ENCODE measurements at places on chromosomes 1 and 21.

DNA sequence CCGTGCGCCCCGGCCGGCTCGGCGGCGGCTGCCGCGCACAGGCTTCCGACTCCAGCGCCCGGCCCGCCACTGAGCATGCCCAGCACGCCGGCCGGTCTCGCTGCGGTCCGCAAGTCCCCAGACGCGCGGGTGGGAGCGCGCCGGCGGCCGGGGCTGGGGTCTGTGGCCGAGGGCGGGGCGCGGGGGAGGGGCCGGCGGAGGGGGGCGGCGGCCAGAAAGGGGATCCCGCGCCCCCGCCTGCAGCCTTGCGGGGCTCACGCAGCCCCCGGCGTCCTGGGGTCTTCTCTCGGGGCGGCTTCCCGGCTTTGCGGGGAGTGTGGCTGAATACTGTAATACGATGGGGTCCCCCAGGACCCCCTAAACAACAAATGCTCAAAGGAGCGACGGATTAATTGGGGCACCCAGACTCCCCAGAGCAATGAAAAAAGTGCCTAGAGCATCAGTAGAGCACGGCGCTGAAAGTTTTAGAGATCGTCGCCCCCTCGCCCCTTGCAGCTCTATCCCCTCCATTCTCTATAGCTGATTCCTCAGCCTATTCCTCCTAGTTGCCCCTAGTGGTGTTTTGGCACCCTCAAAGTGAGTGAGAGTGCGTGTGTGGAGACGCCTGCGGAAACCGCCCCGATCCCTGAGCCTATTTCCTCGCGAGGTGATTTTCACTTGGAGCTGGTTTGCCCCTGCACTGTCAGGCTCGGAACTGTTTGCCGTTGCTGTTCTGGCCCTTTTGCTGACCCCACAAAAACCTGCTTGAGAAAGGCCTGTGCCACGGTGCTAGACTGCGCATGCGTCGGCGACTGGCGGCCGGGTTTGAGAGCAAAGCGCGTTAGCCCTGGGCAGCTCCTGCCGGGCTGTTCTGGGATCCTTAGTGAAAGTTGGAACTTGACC lies at the start of gene VAV3:
TSS of gene VAV3 (minus strand) at position 71 of the 882 bp plus-strand sequence. CDS start 311 bp downstream, outside the sequence.
- peak; percentile 64 for DNase-seq

DNA sequence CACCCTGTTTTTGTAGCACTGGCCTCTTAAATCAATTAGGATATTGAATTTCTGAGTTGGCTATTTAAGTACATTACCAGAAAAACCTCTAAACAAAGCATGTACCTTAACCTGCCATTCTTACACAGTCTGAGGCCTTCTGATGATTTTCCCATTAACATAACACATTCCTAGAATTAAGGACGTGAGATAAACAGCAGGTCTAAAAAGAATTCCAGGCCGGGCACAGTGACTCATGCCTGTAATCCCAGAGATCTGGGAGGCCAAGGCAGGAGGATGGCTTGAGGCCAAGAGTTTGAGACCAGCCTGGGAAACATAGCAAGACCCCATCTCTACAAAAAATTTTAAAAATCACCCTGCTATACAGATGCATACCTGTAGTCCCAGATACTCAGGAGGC lies 18.0 kb upstream of the LRRC8D start:
- DNase-seq, result no peak

DNA sequence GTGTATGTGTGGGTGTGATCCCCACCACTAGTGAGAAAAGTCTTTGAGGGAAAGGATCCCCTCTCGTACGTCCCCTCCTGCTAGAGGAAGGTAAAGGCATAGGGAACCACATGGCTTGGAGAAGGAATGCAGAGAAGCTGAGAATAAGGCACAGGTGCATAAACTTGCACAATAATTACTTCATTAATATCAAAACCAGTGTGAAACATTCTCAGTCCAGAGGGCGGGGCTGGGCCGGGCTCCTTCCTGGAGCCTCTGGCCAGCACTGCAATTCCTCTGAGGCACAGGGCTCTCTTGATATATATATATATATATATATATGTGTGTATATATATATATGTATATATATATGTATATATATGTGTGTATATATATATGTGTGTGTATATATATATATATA lies 162.6 kb downstream of the TSEN15 start:
- DNase-seq, result no peak

DNA sequence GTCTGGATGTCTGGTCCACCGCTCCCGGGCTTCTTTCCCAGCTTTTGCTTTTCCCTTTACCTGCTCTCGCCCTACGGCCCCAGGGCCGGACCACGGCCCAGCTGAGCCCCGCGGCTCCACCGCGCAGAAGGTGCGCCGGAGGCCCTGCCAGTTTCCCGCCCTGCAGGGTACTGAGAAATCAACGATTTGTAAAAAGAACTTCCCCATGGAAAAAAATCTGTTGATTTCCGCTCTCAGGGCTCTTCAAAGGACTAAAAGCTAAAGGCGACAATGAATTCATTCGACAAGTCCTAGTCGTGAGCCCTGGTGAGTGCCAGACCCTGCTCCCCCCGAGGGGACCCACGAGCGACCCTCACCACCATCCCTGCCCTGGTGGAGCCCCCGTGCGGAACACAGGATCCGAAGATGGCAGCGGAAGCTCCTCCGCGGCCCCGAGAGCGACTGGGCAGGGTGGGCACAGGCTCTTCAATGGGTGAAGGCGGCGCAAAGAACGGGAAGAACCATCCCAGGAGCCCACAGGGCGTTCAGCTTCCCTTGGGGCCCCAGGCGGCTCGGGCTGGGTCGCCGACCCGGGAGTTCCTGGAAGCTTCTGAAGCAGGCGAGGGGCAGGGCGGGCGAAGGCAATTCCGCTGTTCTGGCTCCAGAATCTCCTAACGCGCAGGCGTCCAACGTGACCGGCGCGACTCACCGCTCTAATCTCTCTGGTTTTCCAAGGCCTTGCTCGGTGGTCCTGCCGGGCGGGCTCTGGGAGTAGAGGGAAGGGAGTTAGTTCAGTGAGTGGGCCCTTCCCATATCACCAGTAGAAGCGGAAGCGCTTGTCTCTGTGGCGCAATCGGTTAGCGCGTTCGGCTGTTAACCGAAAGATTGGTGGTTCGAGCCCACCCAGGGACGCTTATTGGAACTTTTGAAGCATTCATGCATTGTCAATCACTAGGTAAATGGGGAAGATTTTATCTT lies 6.6 kb upstream of the RNU1-2 start:
- peak; percentile 88 for DNase-seq

DNA sequence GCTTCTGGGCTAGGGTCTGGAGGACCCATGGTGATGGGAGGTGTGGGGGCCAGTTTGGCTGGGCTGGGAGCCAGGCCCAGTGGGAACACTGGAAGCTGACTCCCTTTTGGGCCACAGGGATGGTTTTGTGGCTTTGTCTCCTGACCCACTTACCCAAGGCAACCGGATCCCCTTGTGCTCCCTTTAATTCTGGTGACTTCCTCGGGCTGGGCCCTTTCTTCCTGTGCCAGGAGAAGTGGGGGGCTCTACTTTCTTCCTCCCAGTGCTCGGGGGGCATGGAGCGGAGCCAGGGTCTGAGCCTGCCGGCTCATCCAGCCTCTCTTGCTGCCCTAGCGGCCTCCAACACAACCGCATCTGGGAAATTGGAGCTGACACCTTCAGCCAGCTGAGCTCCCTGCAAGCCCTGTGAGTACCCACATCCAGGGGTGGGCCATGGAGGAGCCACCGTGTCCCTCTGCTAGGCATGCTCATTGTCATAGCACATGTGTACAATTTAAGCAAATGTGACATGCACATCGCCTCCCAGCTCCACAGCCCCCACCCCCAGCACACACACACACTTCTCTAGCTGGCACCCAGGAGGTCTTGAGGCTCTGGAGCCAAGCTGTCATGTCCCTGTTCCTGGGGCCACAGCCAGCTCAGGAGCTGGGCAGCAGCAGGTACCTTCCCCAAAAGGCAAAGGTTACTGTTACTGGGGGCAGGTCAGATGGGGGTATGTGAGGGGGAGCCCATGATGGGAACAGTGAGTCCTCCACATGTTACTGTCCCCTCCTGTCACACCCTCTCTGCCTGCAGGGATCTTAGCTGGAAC lies 35.0 kb downstream of the UBE2T start:
- no peak for DNase-seq

DNA sequence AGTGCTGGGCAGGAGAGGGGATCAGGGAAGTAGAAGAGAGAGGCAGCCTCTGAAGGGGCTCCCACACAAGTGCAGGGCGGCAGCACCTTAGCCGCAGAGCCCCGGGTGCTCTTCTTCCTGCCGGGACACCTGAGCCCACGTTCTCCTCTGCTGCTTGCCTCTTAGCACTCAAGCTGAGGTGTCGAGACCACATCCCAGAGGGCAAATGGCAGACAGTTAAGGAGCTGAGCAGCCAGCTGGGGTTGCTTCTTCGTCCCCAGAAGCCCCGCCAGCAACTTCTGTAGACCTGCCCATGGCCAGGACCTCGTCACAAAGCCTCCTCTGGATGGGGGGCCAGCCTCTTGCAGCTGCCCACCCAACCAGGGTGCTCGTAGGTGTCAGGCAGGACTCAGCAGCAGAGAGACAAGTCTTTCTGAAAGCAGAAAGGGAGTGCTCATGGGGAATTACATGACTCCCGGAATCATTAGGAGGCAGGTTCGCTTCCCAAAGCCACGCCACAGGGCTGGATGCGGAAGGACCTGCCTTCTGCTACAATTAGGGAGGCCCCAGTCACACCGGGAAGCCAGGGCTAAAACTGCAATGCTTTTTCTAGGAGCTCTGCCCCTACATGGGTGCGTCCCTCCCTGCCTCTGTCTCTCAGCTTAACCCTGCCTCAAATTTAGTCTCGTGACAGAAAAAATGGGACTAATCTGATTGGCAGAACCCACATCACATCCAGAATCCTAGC lies 141.4 kb upstream of the RAB4A start:
- DNase-seq, result no peak

- no peak for DNase-seq
Measured at GRCh38 chr1:10306435-10306834, 92.4 kb upstream of the PGD start.

- DNase-seq, result no peak
Measured at GRCh38 chr1:65459397-65459768, 38.9 kb downstream of the LEPR start.

DNA sequence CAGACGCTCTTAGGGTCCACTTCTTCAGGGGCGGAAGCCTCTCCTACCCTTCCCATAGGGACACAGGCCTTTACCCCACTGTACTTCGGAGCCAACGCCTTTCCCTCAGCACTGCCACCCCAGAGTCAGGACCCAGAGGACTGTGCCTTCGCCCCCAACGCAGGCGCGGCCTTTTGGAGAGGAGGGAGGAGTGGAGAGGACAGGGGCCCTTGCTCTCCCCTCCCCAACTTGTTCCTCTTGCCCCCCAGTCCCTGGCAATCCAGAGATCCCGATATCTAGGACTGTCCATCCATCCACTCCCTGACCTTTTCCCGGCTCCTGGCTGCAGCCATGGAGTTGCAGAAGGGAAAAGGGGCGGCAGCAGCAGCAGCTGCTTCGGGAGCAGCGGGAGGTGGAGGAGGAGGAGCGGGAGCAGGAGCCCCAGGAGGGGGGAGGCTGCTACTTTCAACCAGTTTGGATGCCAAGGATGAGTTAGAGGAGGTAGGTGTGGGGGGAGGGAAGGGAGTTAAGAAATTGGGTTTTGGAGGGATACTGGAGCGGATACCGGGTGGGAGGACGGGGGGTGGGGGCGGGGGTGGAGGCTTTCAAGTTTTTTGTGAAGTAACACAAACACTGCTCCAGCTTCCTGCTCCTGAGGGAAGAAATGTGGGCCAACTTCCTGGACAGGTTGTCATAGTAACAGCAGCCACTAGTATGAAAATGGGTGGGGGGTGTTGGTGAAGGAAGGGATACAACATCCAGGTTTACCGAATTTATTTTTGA lies 636 bp downstream of the INTS3 start:
- DNase-seq, result peak; percentile 44

- DNase-seq, result peak; percentile 37
Measured at GRCh38 chr1:230867101-230867902, 1.0 kb downstream of the C1orf198 start.
